Activated CD4-positive, CD25-positive, alpha-beta regulatory T cell (primary cell): ENCODE measurements at places on chromosomes 6 and 20.

GRCh38 chr6:106974999-106975737 is 639 bp upstream of the CD24 start:
- no peak for DNase-seq

DNA sequence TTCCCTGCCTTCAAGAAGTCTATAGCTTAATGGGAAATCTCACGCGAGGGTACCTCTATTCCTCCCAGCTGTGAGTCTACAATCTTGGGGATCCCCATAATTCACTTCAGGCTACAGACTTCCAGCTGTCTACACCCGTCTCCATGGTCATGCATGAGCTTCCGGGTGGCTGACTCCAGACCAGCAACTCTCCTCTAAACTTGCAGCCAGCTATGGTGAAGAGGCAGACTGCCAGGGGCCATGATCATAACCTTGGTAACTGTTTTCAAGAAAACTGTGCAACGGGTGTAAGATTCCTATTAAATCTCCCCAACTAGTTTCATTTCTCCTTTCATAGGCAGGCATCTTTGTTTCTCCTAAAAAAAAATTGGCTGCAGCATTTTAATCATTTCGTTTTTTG is 534.4 kb upstream of the CHD6 start:
- no peak for DNase-seq

- no peak for DNase-seq
Observed at GRCh38 chr20:57053793-57054552, 212.5 kb downstream of the BMP7 start.

GRCh38 chr20:44828640-44829039 is 18.3 kb upstream of the RIMS4 start:
- DNase-seq, result no peak

- no peak for DNase-seq
Observed at GRCh38 chr6:155031091-155031490, 36.0 kb downstream of the TIAM2 start.

DNA sequence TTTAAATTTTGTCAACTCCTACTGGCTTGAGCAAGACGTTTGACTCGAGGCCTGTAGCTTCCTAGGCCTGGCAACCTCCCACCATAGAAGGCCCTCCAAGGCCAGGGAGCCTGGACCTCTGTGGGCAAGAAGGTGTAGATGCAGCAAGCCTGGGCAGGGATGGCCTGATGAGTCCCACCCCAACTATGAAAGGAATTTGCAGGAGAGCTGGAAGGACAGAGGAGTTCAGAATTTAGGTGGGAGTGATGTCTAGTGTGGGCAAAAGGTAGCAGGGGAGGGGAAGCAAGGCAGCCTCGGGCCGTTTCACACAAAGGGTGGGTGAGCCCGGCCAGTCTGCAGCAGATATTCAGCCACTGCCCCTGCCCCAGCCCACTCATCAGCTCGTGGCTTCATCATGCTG is 245.2 kb downstream of the CDH26 start:
- no peak for DNase-seq

GRCh38 chr20:45452772-45453691 is 16.5 kb upstream of the WFDC2 start:
- DNase-seq, result no peak

- DNase-seq, result no peak
Observed at GRCh38 chr20:20096421-20096820, 44.1 kb downstream of the CFAP61 start.

GRCh38 chr6:91132461-91132860 is 545.6 kb upstream of the MAP3K7 start:
- no peak for DNase-seq

GRCh38 chr6:159098636-159099106 is 53.9 kb upstream of the TAGAP start:
- peak; percentile 28 for DNase-seq

DNA sequence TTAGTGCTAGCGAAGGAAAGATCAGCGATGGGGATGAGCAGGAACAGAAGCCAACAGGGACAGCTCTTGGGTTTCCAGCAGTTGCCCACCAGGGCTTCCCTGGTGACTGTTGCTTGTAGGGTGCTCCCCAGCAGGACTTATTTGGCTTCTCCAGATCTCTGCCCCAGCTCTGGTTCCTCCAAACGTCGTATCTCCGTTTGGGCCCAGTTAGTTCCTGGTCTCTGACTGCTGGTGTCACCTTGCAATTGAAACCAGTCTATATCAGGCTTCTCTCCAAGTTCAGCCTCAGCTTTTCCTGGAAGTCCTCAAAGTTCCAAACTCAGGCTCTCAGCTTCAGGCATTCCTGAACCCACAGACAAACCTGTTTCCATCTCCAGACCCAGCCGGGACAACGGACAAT is 70.8 kb upstream of the NXT1 start:
- DNase-seq, result no peak

- no peak for DNase-seq
Observed at GRCh38 chr6:141164042-141164743, 968.5 kb upstream of the GJE1 start.

GRCh38 chr6:38580030-38580429 is 59.7 kb downstream of the BTBD9 start:
- no peak for DNase-seq

- DNase-seq, result no peak
Observed at GRCh38 chr6:127147534-127147933, 29.1 kb downstream of the RSPO3 start.

- peak; percentile 38 for DNase-seq
Observed at GRCh38 chr20:62010551-62011402, 54.9 kb downstream of the TAF4 start.

GRCh38 chr6:37845930-37846329 is 26.4 kb downstream of the ZFAND3 start:
- DNase-seq, result no peak

GRCh38 chr6:15230827-15231226 is 15.0 kb upstream of the JARID2 start:
- DNase-seq, result no peak

DNA sequence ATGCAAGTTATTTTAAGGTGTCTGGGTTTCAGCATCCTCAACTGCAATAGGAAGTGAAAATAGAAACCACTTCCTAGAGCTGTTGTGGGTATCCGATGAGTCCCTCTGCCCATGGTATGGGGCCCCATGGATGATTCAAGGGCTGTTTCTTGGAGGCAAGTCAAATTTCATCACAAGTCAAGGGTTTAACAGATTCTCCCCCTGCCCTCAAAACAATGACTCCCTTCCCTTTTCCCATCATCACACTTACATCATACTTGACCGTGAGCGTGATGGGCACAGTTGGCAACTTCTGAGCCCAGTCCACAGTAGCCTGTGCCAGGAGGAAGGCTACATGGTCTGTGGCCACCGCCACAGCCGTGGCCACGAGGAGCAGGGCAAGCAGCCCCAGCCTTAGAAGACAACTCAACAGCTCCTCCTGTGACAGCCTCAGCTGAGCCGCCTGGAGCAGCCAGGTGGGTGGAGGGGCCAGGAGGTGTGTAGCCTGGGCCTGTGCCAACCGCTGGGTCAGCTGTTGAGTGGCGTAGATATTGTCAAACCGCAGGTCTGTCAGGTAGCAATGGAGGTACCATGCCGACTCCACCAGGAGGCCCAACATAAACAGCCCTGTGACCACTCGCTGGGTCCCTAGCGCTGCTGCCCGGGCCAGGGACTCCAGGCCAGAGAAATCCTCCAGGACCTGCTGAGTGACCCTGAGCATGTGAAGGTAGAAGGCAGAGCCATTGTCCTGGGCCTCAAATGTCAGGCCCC is 5.2 kb downstream of the OCSTAMP start:
- DNase-seq, result no peak

DNA sequence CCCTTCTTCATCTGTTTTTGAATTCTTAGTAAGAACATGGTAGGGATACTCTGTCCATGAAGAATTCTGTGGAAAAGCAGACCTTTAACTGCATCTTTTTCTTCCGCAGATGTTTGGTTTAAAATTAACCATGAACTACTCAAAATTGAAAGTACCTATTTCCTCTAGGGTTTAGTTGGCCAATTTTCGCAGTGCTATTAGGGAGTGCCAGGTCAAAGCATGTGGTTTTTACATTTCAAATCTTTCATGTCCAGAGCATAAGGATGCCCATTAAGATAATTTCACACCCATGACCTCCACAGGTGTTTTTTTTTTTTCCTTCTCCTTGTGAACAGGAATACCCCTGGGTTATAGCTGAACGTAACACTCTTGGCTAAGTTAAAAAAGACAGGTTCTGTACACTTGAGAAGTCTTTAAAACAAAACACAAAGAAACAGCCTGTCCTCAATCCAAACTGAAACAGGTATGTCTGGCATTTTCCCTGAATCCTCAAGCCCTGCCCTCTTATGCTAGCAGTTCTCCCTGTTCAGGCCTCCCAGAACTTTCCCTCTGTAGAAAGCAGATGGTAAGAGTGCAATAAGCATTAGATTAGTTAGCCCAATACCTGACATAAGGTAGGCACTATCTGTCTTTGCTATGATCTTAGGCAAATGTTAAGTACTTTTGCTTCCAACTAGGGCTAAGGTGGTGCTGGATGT is 67.1 kb downstream of the ELOVL5 start:
- no peak for DNase-seq

DNA sequence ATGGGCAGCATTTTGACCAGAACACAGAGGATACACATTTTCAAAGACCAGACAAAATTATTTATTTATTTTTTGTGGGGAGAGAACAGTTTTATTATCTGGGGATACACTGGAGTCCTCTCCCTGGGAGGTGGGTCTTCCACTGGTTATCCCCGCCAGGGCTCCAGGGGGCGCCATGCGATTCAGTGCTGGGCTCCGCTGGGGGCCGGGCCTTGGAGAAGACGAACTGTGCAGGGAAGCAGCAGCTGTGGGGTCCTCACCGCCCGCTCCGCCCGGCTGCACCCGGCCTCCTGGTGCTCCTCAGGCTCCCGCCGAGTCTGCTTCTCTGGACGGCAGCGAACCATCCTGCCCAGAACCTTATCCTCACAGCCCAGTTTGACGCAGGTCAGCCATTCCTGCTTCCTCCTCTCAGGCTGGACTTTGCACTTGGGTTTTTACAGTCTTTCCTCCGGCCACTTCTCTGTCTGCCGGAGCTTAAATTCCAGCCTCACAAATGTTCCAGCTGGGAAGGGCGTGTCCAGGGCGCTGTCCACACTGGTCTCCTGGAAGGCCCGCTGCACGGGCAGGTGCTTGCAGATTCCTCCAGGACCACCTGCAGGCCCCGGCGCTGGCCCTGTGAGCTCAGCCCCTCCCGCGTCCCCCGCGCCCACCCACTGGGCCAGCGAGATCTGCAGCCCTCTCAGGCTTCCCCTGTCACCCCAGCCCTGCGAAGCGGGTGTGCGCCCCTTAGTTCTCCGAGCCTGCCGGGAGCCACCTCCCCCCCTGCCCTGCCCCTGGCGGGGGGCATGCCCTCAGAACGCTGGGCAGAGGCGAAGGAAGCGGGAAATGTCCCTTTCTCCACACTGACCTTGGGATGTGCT is 1830.0 kb upstream of the DEFB115 start:
- no peak for DNase-seq

DNA sequence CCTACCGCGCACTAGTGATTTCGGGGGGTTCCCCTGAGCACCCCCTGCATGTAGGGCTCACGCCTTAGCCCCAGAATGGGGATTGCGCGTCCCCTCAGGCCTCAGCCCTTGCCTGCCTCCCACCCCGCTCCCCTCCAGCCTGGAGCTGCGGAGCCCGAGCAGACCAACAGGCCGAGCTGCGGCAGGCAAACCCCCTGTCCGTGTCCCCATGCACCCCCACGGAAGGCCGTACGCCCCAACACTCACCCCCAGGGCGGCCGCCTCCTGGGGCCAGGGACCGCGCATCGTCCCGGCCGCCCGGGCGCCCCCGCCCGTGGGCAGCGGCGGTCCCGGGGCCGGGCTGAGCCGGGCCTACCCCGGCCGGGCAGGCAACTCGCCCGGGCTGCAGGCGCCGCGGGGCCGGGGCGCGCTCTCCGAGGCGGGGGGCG is 1.2 kb upstream of the KCNB1 start:
- DNase-seq, result no peak

DNA sequence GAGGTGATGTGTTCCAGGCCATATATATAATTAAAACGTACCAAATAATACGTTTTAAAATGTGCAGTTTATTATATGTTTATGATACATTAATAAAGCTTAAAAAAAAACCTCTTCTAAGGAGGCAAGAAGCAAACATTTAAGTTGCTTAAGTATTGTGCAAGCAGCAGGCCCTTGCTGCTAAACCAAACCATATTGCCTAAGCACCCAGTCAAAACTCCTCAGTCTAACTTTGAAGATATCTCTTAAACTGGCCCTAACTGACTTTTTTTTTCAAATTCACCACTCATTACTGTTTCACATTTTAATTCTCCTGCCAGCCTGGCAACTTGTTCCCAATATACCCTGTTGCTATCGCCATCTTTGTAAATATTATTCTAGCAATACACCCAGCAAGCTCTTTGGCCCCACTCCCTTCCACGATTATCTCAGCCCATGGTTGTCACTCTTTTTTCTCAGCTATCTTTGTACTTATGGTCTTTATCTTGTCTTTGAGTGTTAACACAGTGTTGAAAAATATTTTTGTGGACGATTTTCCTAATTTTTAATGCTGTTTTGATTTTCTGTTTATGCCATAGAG is 60.9 kb downstream of the C6orf58 start:
- no peak for DNase-seq

- no peak for DNase-seq
Observed at GRCh38 chr6:51533962-51534361, 553.5 kb downstream of the PKHD1 start.

DNA sequence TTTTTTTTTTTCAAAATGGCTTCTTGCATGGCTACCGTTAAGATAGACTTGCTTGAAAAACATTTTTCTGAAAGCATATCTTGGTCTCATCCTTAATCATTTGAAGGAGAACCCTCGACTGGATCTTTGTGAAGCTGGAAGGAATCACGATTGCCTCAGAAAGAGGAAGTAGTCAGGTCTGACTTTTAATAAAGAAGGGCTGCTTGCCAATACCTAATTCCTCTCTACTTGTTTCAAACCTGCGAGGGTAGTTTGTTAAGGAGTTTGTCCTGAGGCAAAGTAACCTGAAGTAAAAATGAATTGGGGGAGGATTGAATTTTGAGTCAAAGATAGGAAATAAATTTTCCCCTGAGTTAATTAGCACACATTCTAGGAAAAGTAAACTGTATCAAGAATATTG is 288.1 kb upstream of the MAP3K7 start:
- DNase-seq, result no peak

DNA sequence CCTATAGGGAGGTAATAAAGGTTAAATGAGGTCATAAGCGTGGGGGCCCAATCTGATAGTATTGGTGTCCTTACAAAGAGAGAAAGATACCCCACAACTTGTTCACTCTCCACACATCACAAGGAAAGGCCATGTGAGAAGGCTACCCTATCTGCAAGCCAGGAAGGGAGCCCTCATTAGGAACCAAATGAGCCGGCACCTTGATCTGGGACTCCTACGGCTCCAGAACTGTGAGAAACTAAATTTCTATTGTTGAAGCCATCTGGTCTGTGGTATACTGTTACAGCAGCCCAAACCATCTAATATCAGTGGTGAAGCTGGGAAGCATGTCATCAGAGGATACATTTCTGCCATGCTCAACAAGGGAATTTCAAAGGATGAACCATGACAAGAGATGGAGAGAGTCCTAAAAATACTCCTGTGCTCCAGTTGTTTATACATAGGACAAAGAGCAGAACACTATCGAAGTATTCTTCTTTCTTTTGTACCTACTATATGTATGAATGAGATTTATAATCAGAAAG is 10.4 kb downstream of the COX7A2 start:
- no peak for DNase-seq
